NAMALWA (cell line): ENCODE measurements at places on chromosomes 1 and 21.
A peak's percentile ranks its signal among the peaks of the same experiment; 100 is the strongest.

DNA sequence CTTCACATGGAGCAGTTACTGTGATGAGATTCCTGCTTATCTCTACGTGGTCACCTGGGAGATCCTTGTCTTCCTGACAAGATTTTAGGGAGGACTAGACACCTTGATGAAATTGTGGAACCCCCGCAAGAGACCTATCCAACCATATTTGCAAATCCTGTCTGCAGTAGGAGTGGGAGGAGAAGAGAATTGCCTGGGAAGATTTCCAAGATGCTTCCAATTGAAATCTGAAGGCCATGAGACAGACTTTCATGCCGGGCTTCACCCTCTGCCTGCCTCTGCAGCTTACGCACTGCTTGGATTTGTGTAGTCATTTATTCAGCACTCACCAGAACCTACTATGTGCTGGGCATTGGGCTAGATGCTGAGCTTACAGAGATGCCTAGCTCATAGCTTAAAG lies 106.6 kb downstream of the OMA1 start:
- no peak for DNase-seq

GRCh38 chr1:190328871-190329270 lies 148.8 kb downstream of the BRINP3 start:
- DNase-seq, result no peak

DNA sequence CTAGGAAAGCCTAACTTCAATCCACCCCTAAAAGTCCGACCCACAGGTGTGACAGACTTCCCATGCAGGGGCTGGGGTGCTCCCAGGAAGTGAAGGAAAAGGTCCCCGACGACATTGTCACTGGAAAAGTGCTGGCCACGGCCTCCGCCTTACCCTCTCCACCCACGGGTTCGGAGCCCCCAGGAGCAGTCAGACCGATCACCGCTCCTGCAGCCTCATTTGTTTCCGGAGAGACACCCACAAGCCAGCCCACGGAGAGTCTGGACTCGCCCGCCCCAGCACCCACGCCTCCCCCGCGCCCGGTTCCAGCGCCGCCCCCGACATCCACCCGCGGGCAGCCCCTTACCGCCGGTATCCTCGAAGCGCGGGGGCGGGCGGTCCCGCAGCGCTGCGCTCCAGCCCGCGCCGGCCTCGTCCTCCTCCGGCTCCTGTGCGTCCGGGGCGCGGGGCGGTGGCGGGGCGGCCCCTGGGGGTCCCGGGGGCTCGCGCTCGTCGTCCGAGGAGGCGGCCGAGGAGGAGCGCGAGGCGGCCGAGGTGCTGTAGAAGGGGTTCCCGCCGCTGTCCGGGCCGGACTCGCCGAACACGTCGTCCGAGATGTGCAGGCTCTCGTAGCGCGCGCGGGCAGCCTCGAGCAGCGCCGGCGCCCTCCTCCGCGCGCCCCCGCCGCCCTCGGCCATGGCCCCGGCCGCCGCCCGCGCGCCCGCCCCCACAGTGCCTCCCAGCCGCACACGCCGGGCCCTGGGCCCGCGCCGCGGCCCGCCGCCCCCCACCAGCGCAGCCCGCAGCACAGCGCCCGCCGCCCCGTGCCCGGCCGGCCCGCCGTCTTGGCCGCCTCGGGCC lies 660 bp downstream of the PGBD5 start:
- DNase-seq, result no peak

- no peak for DNase-seq
These were observed 1214.9 kb downstream of the PLA2G4A start for GRCh38 chr1:188043536-188044245.

DNA sequence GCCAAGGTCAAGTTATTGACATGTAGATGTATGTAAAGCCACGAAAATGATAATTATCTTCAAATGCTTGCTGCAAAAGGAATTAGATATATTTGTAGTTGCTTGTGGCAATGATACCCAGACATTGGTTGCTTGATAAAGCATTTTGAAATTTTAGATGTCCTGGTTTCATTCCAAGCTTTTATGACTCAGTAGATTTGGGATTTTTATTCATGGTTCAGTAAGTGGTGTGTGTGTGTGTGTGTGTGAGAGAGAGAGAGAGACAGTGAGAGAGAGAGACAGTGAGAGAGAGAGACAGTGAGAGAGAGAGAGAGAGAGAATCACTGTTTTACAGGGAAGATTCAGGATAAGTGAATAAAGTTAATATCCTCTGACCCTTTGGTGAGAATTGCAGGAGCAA lies 498.2 kb upstream of the C1orf87 start:
- DNase-seq, result no peak

- DNase-seq, result no peak
These were observed 148.1 kb upstream of the USP24 start for GRCh38 chr1:55363268-55363667.

DNA sequence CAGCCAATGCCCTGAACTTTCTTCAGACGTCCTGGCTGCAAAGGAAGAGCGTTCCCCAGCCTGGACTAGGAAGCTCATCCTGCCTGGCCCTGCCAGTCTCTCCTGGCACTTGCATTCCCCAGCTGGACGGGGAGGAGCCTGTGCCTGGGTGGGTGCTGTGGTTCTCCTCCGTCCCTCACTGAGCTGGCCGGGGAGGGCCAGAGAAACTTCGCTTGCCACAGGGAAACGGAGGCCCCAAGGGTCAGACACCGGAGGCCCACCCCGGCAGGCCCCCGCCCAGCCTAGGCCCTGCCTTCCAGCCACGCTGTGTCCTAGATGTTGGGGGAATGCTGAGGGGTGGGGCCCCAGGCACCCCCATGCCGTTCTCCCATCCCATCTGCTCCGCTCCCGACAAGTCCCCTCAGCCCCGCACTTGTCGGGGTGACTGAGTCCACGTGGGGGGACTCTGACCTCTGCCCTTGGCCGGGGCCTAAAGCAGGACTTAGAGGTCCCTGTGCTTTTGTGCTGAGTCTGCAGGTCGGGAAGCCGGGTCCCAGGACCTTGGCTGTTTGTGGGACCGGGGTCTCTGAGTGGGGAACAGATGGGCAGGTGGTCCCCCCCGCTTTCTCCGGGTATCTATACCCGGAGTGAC lies 4.8 kb downstream of the FTCD start:
- DNase-seq, result no peak

- no peak for DNase-seq
These were observed 112.9 kb downstream of the HLX start for GRCh38 chr1:220991959-220992704.

DNA sequence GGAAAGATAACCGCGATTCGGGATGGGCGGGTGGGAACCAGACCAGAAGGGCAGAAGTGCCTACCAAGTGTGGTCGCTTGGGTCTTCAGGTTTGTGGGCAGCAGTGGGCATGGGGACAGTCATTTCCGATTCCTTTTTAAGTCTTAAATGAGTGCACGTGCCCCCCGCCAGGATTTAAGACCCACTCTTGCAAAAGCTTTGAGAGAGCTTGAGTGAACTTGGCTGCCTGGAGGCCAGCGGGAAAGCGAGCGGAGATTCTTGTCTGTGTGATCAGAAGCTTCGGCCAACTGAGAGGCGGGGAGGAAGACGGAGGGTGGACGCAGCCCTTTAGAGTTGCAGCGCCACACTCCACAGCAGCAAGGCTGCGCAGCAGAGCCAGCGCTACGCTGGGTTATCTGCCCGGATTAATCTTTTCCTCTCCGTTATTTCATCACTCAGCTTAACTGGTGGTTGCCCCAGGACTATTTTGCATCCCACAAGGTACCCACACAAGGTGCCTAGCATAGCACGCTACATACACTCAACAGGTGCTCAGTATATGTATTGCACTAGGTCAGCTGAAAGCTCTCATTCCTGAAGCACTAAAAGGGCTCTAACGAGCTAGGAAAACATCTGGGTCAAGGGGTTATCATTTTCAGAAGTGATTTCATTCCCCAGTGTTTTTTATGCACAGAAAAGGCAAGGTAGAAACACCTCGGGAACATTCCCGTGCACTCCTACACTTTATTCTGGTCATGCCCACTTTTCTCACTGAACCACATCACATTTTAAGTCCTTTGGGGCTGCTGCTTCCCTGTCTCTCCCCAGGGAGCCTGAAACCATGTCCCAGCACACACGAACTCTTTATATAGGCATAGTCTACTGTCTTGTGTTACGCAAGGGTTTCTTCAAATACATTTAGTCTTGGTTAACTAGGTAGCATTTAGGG lies 1.5 kb upstream of the BATF3 start:
- peak; percentile 30 for DNase-seq

GRCh38 chr1:110612060-110612745 lies 6.0 kb upstream of the KCNA2 start:
- no peak for DNase-seq

- no peak for DNase-seq
These were observed 98.3 kb downstream of the FAF1 start for GRCh38 chr1:50861772-50862171.

- DNase-seq, result no peak
These were observed 36.1 kb upstream of the CHIT1 start for GRCh38 chr1:203265541-203265940.

GRCh38 chr1:20376880-20377494 lies 86.3 kb downstream of the VWA5B1 start:
- DNase-seq, result peak; percentile 68

DNA sequence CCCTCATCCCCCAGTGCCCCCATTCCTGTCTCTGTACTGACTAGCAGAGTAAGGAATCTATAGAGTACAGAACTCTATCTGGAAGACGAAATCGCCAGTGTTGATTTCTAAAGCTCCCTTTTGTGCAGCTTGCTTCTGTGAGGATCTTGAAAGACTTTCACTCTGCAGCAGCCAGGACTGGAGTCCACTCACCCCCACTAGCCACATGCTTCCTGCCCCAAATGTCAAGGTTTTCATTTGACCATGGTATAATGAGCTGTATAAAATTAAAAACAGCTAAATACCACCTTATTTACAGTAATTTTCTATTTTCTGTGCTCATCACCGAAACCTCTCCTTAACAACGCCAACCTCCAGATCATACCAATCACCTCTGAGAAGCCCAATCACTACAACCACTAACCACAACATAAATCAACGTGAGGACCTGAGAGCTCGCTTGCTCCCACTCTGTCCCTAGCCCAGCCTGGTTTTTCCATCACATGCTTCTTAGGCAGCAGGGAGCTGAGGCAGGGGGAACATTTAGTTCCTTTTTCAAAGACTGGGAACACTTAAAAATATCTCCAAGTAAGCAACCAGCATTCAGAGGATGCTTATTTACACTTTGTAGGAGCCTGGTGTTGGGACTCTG lies 56.1 kb upstream of the IRF2BP2 start:
- no peak for DNase-seq

DNA sequence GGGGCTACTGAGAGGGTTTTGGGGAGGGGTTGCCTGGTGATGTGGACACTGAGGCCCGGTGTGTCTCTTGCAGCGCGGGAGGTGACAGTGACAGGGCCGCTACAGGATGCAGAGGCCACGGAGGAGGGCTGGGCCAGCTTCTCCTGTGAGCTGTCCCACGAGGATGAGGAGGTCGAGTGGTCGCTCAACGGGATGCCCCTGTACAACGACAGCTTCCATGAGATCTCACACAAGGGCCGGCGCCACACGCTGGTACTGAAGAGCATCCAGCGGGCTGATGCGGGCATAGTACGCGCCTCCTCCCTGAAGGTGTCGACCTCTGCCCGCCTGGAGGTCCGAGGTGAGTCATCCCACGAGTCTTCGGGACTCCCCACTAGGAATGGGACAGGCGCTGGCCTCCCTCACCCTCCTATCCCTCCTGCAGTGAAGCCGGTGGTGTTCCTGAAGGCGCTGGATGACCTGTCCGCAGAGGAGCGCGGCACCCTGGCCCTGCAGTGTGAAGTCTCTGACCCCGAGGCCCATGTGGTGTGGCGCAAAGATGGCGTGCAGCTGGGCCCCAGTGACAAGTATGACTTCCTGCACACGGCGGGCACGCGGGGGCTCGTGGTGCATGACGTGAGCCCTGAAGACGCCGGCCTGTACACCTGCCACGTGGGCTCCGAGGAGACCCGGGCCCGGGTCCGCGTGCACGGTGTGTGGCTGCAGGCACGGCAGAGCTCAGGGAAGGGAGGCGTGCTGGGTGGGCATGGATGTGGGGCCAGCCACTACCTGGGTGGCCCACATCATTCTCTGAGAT lies 72.5 kb downstream of the OBSCN start:
- no peak for DNase-seq

GRCh38 chr1:98452162-98452561 lies 209.4 kb upstream of the SNX7 start:
- DNase-seq, result no peak

- DNase-seq, result no peak
These were observed 16.1 kb downstream of the DSCAM start for GRCh38 chr21:40830836-40831235.

- DNase-seq, result no peak
These were observed 74.3 kb downstream of the MPZL1 start for GRCh38 chr1:167795810-167796740.

DNA sequence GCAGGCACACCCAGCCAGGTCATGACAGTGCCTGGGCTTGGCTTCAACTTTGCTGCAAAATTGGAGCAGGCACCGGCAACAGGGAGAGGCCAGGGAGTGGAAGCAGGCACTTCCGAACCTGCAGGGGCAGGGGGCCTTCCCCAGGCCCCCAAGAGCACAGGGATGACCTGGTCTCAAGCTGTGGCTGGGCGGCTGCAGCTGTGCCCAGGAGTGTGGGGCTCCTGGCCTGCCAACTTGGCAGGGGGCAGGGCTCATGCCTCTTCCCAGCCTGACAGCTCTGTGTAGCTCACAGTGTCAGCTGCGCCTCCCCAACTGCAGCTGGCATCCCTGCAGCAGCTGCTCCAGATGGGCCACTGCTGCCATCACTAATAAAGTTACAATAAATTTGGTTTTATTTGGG lies 51.5 kb upstream of the SCYL3 start:
- no peak for DNase-seq

DNA sequence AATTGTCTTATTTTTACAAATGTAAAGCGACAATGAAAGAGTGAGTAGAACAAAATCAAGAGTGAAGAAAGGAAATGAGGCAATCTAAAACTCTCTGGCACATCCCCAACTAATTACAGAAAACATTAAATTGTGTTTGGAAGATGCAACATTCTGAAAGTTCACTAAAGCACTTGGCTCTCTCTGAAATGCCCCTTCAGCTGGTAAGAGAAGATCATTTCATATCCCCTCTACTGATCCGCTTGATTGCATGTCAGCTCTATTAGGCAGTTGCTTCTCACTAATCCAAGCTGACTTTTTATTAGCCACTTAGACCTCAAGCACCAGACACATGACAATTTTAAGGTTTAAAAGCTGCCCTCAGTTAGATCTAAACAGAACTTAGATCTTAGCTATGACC lies 262.8 kb upstream of the PRMT6 start:
- DNase-seq, result no peak

- DNase-seq, result peak; percentile 51
These were observed 122.5 kb downstream of the ATG4C start for GRCh38 chr1:62906428-62906886.

DNA sequence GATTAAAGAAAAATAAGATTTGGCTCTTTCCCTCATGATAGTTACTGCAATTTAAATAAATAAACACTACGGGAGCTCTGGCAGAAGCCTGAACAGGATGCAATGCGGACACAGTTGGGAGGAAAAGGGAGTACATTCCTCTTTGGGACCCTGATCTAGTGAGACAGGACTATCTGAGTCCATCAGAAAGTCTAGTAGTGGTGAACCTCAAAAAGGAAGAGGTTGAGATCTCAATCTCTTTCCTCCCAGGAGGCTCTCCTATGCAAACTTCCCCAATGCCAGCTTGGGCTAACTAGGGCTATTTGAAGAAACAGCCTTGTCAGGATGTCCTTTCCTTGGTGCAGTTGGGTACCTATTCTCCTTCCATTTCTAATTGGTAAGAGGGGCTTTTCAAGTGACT lies 4.9 kb upstream of the ABCD3 start:
- DNase-seq, result no peak
